ENCODE measurements at places on chromosomes 5 and 9. TPM values are rescaled to one million over a fixed set of nuclear protein-coding genes. Genes with fewer than 3 reads are reported as not detected.

DNA sequence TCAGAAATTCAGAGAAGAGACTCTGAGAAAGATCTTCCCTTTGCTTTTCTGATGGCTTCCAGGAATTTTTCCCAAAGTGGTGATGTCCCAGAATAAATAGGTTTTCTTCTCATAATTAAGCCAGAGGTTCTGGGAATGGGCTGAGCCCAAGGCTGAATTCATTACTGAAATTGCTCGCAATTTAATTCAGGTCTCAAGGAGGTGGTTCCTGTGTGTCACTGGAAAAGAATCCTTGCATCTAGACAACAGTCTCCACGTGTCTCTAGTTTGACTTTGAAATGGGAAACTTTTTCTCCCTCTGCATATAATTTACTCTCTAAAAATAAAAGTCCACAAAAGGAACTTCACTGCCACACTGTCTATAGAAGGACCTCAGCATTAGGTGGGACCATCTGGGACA, 27.8 kb upstream of the STX17 start:
- H3K4me1 ChIP-seq, result peaks cover 31% of the 10 kb centered on the region
- H3K36me3 ChIP-seq, result peaks cover 2% of the 10 kb centered on the region
- DNase-seq, result no peak
- H3K27me3 ChIP-seq, result peaks cover 6% of the 10 kb centered on the region

DNA sequence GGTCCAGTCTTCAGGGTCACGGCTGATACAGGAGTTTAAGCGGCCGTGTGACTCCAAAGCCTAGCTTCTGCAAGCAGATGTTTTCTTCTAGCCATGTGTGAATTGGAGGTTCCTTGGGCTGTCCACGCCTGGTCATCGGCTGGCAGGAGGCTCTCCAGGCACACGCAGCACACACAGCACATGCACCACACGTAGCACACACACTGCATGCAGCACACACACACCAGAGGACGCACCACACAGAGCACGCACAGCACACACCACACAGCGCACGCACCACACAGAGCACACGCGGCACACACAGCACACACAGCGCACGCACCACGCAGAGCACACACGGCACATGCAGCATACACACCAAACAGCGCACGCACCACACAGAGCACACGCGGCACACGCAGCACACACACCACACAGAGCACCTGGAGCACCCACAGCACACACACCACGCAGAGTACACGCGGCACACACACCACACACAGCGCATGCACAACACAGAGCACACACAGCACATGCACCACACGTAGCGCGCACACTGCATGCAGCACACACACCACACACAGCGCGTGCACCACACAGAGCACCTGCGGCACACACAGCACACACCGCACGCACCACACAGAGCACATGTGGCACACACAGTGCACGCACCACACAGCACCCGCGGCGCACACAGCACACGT, 234.3 kb downstream of the FANCC start:
- no peak for DNase-seq
- H3K36me3 ChIP-seq, result peaks cover 3% of the 10 kb centered on the region
- H3K27me3 ChIP-seq, result no peaks in the 10 kb centered on the region
- no peak overlapping the region for H3K4me3 ChIP-seq
- no peaks in the 10 kb centered on the region for H3K4me1 ChIP-seq

The C5orf58 gene
- total RNA-seq, result not detected

DNA sequence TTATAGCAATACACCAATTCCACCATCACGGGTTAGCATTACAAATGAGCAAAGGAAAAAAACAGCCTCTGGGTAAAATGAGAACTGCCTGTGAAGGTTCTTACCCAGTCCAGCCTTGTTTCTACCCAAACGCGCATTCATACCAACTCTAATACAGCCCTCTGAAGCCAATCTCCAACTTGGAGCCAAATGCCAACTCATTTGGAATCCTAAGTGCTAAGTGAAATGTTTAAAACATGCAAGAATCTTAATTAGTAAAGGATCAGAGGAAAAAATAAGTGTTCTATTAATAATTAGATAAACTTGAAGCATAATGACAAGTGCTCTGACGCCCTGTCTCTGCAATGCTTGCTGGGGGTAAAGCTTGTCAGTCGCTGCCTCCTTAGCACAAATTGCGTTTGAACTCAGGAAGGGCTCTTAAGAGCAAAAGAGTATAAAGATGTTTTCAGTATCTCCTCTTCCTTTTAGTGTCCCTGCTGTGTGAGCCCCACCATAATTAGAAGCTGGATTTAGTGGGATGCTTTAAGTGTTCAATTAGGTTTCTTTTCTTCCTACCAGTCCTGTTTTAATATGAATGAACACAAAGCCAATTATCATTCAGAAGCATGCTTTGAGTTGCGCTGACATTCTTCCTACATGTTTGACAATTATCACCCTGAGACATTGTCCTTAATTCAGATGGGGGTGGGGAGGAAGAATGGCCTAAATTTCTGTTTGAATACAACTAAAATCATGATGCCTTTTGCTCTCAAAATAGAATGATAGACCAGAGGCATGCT, 537.6 kb downstream of the DTWD2 start:
- no peak overlapping the region for H3K4me3 ChIP-seq
- H3K27ac ChIP-seq, result no peak overlapping the region
- no peak for DNase-seq
- peaks cover 2% of the 10 kb centered on the region for H3K27me3 ChIP-seq

The RNF145 gene
- 179 TPM for total RNA-seq

DNA sequence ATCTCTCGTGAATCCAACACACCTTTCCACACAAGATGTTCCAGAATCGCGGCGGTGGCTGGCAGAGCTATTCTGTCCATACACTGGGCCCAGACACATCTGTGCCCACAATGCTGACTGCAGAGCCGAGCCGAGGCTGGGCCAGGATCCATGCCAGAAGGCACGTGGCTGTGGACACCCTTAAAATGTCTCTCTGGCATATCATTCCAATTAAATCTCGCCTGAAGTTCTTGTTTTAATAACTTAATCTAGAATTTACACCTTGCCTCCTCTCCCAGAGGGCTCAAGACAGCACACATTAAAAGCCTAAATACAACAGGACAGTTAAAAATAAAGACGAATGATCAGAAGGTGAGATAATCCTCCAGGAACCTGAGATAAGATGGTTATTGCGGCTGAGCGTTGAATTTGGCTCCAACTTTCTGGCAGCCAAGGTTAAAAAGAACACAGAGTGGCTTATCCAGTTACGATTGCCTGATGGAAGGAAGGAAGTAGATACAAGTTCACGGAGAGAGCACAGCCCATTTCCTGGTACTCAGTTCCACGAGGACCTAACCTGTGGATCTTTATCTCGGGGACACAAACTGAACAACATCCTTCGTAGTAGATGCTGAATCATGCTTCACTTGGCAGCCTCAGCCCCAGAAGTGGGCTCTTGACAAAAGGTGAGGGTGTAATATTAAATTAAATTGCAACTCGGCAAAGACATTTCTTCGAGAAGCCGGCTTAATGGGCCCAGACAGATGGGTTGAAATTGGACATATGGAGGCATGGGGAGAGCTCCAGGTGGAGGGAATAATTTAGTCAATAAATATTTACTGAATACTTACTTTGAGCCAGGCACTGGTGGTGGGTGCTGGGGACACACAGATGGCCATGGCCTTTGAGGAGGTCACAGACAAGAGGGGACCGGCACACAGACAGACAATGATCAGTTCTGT, 86.0 kb upstream of the TBC1D2 start:
- H3K36me3 ChIP-seq, result no peaks in the 10 kb centered on the region
- no peaks in the 10 kb centered on the region for H3K4me1 ChIP-seq

The PTGES gene
- total RNA-seq, result not detected

DNA sequence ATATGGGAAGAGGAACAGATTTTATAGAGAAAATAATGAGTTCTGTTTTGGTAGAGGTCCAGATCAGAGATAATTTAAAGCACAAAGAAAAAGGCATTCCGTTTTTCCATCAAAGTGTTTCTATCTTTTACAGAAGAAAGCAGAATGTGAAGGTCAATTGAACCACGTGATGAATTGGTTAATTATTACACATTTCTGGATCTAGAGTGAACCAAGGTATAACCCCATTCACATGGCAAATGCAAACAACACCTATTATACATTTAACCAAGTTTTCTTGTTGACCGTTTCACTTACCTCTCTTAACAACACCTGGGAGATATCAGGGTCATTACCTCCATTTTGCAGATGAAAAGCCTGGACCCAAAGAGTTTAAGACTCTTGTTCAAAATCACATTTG, 34.9 kb upstream of the ZNF462 start:
- no peaks in the 10 kb centered on the region for H3K4me1 ChIP-seq
- H3K4me3 ChIP-seq, result no peak overlapping the region
- no peak for DNase-seq
- H3K27me3 ChIP-seq, result no peaks in the 10 kb centered on the region
- H3K36me3 ChIP-seq, result no peaks in the 10 kb centered on the region
- no peak overlapping the region for H3K27ac ChIP-seq

DNA sequence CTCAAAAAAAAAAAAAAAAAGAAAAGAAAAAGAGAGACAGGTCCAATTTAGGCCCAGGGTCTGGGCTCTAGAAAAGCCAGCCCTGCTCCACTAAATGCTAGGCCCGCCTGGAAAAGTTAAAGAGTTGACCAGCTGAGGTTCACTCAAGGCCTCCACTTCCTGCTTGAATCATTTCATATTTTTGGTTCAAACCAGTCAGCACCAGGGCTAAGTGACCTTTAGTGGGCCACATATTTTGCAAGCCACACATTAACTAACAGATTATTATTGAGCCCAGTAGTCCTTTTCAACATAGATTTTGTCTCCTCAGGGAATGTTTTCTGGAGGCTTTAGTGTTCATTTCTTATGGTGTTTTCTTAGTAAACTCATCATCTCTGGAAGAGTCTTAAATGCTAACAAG, 156.6 kb downstream of the TLR4 start:
- H3K27ac ChIP-seq, result no peak overlapping the region
- no peaks in the 10 kb centered on the region for H3K36me3 ChIP-seq
- peaks cover 3% of the 10 kb centered on the region for H3K27me3 ChIP-seq
- H3K4me1 ChIP-seq, result no peaks in the 10 kb centered on the region

GRCh38 chr9:90854637-90855175, 53.1 kb downstream of the SYK start:
- peaks cover 17% of the 10 kb centered on the region for H3K27me3 ChIP-seq
- peaks cover 8% of the 10 kb centered on the region for H3K4me1 ChIP-seq
- no peak for DNase-seq
- no peak overlapping the region for H3K27ac ChIP-seq

GRCh38 chr9:130199605-130200004, 27.4 kb downstream of the NCS1 start:
- no peak overlapping the region for H3K4me3 ChIP-seq
- H3K27me3 ChIP-seq, result peaks cover 3% of the 10 kb centered on the region
- H3K36me3 ChIP-seq, result no peaks in the 10 kb centered on the region
- no peaks in the 10 kb centered on the region for H3K4me1 ChIP-seq
- no peak for DNase-seq

DNA sequence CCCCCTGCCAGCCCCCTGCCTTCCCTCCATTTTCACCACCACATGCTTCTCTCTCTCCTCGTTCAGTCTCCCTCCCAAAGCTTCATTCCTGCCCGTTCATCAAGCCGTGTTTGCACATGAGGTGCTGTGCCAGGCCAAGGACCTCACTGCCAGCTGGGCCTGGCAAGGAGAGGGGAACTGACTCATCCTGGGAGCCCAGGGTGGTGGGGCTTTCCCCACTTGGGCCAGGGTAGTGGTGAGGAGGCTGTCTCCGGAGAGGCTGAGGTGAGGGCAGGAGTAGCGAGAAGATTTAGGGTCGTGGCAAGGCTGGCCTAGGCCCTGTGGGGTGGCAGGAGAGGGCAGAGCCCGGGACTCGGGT, 30.4 kb upstream of the NOTCH1 start:
- H3K4me3 ChIP-seq, result no peak overlapping the region
- H3K4me1 ChIP-seq, result no peaks in the 10 kb centered on the region
- H3K36me3 ChIP-seq, result no peaks in the 10 kb centered on the region

- H3K27ac ChIP-seq, result no peak overlapping the region
- no peaks in the 10 kb centered on the region for H3K36me3 ChIP-seq
- no peaks in the 10 kb centered on the region for H3K4me1 ChIP-seq
- no peak overlapping the region for H3K4me3 ChIP-seq
- DNase-seq, result no peak
These were observed 477.8 kb downstream of the SPATA31A7 start for GRCh38 chr9:61667559-61668121.

DNA sequence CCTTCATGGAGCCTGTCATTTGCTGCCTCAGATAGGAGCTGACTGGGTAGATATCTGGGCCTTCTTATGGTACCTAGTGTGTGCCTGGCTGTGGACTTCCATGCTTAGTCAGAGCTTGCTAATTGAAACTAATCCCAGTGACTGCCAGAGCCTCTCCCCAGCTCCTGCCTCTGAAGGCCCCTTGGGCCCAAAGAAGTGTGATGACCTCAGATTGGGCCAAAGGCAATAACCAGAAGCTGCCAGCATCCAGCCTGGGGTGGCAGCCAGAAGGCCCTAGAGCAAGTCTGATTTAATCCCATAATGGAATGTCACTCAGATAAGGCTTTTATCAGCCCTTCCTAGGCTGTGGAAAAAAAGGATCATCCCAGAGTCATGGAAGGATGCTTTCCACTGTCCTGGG, 17.1 kb upstream of the CDC23 start:
- no peaks in the 10 kb centered on the region for H3K36me3 ChIP-seq
- no peaks in the 10 kb centered on the region for H3K4me1 ChIP-seq
- no peak overlapping the region for H3K4me3 ChIP-seq
- peaks cover 14% of the 10 kb centered on the region for H3K27me3 ChIP-seq
- no peak overlapping the region for H3K27ac ChIP-seq

DNA sequence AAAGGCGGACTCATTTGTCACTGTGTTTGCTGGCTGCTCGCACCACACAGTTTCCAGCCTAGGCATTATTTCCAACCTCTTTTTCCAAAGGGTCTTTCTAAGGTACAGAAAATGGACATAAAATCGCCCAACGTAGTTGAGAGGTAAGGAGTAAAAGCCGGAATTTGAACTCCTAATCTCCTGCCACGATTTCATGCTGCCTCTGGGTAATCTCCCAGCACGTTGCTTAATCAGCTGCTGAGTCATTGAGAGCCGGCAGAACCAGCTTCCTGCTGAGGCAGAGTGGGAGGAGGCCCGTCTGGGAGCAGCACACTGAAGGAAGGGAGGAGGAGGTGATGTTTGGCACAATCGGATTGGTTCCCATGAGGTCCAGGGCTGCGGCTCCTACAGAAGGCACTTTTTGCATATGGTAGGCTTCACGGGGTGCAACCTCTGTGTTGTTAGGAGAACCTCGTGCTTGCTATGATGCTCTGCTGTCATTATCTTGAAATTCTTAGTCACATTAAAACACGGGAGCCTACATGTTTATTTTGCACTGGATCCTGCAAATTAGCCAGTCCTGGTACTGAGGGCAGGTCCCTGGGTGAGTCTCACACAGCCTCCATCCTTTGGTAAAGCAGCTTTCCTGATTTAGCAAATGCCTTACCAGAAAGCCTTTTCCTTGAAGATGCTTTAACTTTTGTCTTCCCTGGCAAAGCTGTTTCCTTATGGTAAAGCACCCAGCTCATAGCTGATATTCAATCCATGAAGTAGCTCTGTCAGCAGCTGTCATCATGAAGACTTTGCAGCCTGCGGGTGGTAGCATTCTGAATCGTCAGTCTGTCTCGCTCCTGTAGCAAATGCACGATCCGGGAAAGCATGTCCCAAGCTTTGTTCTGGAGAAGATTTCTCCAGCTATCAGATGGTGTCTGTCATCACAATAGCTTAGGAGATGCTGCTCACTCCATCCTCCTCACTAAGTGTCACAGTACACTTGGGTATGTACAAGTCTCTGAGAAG, 191.6 kb upstream of the MSX2 start:
- no peak overlapping the region for H3K4me3 ChIP-seq
- H3K27ac ChIP-seq, result no peak overlapping the region
- no peaks in the 10 kb centered on the region for H3K27me3 ChIP-seq
- no peak for DNase-seq
- H3K4me1 ChIP-seq, result no peaks in the 10 kb centered on the region
- H3K36me3 ChIP-seq, result no peaks in the 10 kb centered on the region

The PIP5KL1 gene
- 1.1 TPM for total RNA-seq
